ENCODE measurements at places on chromosomes 3 and 15.

DNA sequence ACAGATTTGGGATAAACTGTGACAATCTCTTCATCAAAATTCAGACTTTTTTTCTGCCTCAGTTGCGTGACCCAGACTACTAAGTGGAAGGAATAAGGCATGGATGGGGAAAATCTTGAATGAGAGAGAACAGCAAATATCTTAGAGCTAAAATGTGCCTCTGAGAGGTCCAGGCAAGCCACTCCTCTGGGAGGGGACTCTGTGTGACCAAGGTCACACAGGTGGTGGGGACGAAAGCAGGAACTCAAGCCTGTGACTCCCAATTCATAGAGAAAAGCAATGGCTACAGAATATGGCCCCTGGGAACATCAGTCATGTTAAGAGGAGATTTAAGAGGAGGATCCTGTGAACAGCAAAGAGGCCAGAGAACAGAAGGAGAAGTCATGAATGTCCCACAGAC lies 268.1 kb downstream of the FOXP1 start:
- DNase-seq: no peak

GRCh38 chr3:73072634-73073033 lies 11.2 kb downstream of the EBLN2 start:
- no peak for DNase-seq

GRCh38 chr3:127544192-127544802 lies 46.2 kb downstream of the TPRA1 start:
- DNase-seq: peak; percentile 94

- no peak for DNase-seq
Observed at GRCh38 chr3:60758171-60758570, 493.1 kb downstream of the FHIT start.

GRCh38 chr15:66364944-66365528 lies 8.6 kb upstream of the TIPIN start:
- DNase-seq: no peak

DNA sequence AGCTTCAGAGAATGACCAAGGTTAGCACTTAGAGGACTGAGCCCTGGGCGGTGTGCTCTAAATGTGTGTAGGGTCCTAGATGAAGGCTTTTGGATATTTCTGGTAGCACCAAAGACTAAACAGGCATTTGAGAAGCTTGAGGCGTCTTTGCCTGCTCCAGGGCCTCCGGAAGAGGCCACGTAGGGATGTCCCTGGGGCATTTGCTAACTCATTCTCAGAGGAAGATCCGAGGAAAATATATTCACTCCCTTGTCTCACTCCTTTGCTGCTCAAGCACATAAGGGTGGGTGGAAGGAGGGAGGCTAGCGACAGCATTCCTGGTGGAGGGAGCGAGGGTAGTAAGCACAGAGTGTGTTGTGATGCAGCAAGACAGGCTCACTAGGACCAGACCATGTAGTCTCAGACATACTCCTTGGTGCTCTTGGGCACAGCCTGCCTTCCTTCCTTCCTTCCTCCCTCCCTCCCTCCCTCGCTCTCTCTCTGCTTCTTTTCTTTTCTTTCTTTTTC lies 38.5 kb upstream of the XCR1 start:
- no peak for DNase-seq

DNA sequence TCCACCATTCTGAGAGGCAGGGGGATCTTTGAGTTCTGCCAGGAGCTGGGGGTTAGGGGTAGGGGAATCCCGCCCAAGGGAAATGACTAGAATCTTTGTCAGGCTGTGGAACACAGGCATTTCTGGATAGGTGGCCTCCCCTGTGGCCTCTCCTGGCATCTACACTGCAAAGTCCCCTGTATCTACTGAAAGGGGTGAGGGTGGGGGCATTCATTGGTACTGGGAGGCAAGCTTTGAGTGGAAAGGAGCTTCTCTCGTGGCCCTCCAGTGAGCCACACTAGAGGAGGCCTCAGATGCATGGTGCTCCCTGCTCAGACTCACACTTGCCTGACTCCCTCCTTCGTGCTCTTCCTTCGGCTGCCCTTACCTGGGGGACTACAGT lies 59.9 kb downstream of the CCNL1 start:
- no peak for DNase-seq

DNA sequence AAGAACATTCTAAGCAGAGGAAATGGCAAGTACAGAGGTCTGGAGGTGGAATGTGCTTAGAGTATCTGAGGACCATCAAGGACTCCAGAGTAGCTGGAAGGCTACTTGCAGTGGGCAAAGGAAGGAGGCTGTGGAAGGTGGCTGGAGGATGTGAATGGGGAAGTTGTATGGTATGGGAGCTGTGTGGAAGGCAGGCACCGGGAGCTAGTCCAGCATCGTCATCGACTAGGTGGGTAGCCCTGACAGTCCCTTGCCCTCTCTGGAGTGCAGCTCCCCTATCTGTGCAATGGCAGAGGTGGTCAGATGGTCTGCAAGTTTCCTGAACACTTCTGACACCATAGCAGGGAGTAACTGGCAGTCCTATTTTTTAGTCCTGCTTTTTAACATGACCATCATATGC lies 19.3 kb downstream of the CCDC13 start:
- no peak for DNase-seq

DNA sequence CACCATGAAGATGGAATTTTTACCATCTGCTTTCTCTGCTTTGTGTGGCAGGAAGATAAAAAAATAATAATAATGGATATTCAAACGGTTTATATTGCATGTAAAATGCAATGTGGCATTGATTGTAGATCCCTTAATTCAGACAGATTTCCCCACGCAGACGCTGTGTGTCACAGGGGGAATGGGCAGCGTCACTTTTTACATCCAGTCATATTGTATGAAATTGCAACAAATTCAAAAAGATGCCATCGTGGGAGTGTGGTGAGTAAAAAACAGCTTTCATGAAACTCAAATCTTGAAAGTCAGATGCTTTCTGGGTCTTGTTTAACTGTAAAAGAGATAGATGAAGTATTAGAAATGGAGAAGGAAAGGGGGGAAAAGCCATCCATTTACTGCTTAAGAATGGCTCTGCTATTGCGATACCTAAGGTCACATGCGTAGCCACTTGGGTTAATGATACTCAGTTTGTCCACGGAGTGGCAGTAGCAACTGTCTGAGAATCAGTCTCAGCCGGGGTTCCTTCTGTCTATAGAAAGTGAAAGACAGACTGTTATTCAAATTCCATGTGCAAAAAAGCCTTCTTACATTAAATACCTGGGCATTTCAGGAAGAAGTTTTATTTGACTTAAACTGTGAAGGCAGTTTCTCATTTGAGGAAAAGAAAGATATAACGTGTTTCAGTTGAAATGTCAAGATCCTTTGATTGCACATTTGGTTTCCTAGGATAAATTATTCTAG lies 28.5 kb downstream of the BTD start:
- peak; percentile 49 for DNase-seq

- no peak for DNase-seq
Observed at GRCh38 chr3:53354945-53355498, 7.7 kb upstream of the DCP1A start.

DNA sequence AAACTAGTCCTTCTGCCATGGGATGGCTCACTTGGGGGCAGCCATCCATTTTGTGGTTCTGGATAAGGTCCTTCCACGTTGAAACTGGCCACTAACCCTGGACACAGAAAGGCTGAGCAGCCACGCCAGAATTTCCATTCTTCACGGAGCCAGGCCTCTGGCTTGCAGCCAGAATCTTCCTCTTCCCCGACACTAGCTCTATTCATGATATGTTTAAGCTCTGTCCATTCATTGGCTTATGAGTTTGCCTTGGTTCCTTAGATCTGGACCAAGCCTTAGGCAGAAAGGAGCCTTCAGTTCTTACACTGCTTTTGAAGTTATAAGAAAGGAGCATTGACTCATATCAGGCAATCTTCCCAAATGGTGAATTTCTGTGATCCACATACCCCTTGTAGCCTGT lies 288.4 kb upstream of the GOLGA6L4 start:
- no peak for DNase-seq

DNA sequence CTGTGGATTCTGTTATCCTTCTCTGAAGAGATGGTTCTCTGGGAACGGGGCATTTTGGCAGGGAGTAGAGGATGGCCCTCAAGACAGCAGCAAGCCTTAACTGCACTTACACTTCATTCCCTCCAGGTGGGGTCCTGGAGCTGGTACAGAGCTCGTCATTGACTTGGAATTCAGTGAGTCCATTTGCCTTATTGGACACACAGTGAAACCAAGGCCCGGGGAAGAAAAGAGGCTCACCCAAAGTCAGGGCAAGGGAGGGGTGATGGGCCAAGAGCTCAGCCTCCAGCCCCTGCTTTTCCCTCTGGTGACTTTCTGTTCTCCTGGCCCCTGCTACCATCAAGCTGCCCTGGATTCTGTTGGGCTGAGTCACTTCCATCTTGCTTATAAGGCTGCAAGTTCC lies 125.6 kb downstream of the ETFA start:
- DNase-seq: no peak

DNA sequence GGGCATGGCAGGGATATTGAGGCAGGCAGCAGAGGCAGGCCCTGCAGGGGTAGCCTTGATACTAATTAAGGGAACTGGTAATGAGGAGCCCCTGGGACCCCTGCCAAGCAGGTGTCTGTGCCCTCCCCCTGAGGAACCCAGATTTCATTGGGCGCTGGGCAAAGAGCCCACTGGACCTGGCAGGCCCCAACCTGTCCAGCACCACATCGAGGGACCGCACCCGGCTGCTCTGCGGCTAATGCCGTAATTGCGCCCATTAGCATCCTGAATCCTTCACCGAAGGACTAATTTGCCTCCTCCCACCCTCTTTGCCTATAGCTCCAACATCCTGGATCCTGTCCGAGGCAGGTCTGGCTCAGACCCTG lies 13.7 kb upstream of the SEMA3B start:
- DNase-seq: no peak

DNA sequence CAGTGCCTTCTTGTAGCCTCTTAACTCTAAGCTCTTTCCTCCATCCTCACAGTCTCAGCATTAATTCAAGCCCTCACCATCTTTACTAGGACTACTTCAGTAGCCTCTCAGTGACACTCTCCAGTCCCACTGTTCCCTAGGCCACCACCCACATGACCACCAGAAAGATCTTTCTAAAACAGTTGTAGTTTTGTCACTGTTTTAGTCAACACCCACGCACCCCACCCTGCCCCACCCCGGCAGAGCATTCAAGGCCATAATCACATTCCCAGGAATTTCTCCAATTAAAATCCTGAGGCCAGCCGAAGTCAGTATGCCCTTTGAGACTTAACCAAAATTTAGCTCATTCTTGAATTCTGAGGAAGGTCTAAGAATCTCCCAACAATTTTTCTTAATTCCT lies 31.2 kb upstream of the PSMD6 start:
- no peak for DNase-seq

GRCh38 chr15:81311752-81312464 lies 12.0 kb downstream of the STARD5 start:
- DNase-seq: no peak

DNA sequence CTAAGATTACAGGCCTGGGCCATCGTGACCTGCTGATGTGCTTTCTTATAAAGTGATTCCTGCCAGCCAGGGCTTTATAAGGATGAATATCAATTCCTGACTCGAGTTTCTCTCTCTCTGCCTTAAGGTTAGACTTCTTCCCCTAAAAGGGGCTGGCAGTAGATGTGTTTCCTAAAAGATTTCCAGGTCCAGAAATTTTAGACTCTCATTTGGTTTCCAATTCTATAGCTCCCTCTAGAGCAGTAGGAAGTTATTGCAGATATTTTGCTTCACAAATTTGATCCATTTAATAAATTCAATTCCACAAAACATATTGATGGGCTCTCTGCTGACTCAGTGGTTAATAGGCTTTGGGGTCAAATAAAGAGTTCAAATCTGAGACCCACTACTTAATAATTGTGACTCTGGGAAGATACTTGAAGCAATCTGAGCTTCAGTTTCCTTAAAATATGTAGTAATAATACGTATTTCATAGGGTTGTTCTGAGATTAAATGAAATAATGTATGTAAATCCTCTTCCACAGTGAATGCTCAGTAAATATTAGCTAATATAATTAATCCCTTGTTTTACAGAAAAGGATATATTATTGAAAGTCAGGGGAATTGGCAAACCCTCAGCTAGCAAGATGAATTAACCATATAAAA lies 2.1 kb downstream of the TRIM69 start:
- DNase-seq: no peak

DNA sequence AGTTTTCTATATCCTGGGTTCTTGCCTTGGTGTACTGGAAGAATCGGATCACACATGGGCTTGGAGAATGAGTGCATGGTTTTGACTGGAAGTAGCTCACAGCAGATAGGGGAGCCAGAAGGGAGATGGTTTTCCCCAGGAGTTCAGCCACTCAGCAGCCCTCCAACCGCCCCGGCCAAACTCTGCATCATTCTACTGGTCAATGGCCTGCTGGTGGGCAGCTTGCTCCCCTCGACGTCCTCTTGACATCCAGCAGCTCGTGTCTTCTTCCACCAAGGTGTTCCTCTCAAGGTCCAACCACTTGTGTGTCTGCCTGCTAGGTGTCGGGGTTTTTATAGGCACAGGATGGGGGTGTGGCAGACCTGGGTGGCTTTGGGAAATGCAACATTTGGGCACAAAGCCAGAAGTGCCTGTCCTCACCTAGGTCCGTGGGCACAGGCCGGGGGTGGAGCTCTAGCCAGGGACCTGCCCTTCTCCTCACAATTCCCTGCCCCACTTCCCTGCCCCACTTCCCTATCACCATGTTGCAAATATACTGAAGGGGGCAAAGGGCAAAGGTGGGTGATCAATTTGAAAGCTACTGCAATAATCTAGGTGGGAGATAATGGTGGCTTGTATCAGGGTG lies 3.0 kb upstream of the GTPBP8 start:
- DNase-seq: no peak

DNA sequence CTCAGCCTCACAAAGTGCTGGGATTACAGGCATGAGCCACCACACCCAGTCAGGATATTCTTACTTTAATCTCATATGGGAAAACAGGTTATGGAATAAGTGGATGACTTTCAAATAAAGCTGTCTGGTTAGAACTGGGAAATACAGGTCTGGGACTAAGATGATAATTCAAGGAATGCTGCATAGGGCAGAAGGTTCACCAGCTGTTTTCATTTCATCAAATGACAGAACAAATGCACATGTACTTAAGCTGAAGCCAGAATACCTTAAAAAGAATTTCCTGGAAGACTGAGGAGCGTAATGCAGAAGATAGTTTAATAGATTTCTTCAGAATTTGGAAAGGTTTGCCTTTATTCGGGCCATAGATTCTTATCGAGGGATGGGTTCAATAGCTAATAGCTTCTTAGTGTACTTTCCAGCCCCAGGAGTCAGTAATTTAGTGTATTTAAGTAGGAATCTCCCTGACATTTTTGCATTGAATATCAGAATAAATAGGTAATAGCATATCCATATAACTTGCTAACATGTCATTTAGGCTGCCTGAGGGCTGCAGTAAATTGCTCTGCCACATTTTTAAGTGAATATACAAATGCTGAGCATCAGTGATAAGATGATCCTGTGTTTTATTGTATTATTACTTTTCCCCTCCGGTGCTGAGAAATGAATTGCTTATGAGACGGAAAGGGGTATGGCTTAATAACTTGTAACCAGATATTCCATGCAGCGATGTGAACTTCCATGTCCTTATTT lies 40.3 kb upstream of the ZNF770 start:
- DNase-seq: no peak

- DNase-seq: no peak
Observed at GRCh38 chr3:128859630-128860029, 19.8 kb upstream of the ACAD9 start.

DNA sequence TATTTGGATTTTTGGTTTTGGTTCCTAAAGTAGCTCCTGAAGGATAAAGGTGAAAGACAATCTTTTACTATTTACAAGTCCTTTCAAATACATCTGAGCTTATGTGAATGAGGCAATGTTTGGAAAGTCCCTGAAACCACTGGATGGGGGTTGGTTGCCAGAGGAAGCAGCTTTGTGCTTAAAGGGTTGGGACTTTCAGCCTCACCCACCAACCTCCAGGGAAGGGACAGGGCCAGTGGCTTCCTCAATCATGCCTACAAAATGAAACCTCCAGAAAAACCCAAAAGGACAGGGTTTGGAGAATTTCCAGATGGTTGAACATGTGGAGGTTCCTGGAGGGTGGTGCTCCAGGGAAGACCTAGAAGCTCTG lies 20.9 kb upstream of the ABHD17C start:
- DNase-seq: no peak
